ENCODE measurements at places on chromosomes 2 and 18. TPM values are rescaled to one million over a fixed set of nuclear protein-coding genes. Genes with fewer than 3 reads are reported as not detected.

DNA sequence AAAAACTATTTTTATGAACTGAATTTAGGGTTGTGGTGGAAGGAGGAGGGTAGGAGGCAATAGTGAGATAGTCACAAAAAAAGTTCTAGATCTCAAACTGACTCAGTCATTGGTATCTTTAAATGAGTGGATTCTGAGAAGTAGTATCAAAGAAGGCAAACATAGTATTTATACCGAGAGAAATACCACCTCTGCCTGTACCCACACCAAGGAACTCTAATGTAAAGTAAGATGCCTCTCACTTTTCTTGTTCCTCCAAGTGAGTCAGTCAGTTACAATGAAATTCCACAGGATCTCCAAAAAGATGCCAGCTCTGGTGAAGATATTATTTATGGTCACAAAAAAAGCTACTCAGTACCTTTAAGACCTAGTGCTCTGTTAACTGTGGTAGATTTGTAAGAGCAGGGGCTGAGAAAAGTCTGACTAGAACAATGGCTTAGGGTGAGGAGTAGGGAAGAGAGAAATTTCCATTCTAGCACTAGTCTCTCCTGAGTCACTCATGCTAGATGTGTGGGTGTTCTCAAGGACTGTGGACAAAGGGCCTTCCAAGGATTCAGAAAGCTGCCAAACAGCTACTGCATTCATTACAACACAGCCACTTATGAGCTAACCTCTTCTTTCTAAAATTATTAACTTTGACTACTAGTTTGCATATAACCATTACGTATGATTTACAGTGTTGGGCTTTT is 36.3 kb downstream of the YWHAQ start:
- H3K27ac ChIP-seq = peak overlapping the region; percentile 93

ATP8B1 gene
- not detected for total RNA-seq

GRCh38 chr2:202064881-202065230 is 8.2 kb upstream of the KIAA2012 start:
- H3K27ac ChIP-seq = no peak overlapping the region
- H3K4me3 ChIP-seq = no peak overlapping the region
- peaks cover 6% of the 10 kb centered on the region for H3K27me3 ChIP-seq
- no peaks in the 10 kb centered on the region for H3K36me3 ChIP-seq

OTX1 gene
- not detected for total RNA-seq

SPTBN1 gene
- total RNA-seq = 67.9 TPM

POTEJ gene
- not detected for total RNA-seq

DYNC1I2 gene
- 69.5 TPM for total RNA-seq

DNA sequence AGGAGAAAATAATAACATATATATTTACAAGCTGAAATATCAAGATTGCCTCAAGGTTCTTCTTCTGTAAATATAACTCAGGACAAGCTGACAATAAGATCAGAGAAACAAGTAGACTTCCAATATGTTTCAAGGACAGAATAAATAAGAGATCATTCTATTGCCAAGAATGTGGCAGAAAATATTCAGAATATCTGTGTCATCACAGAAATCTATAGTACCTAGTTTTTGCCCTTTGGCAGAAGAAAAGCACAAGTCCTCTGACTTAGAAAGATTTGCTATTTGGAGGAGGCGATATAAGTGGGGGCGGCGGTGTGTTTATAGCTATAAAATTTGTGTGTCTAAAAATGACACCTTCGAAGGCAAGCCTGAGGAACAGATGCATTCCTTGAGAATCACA is 34.3 kb downstream of the ARHGAP15 start:
- no peaks in the 10 kb centered on the region for H3K27me3 ChIP-seq
- H3K36me3 ChIP-seq = peaks cover 58% of the 10 kb centered on the region
- H3K27ac ChIP-seq = no peak overlapping the region
- DNase-seq = no peak
- H3K4me3 ChIP-seq = no peak overlapping the region
- H3K4me1 ChIP-seq = peaks cover 46% of the 10 kb centered on the region

TMEM17 gene
- not detected for total RNA-seq

SIGLEC15 gene
- not detected for total RNA-seq

- peaks cover 21% of the 10 kb centered on the region for H3K27me3 ChIP-seq
- no peak overlapping the region for H3K4me3 ChIP-seq
- no peaks in the 10 kb centered on the region for H3K36me3 ChIP-seq
- H3K27ac ChIP-seq = no peak overlapping the region
These were observed 28.7 kb upstream of the SLC16A14 start for GRCh38 chr2:230097424-230097823.

DNA sequence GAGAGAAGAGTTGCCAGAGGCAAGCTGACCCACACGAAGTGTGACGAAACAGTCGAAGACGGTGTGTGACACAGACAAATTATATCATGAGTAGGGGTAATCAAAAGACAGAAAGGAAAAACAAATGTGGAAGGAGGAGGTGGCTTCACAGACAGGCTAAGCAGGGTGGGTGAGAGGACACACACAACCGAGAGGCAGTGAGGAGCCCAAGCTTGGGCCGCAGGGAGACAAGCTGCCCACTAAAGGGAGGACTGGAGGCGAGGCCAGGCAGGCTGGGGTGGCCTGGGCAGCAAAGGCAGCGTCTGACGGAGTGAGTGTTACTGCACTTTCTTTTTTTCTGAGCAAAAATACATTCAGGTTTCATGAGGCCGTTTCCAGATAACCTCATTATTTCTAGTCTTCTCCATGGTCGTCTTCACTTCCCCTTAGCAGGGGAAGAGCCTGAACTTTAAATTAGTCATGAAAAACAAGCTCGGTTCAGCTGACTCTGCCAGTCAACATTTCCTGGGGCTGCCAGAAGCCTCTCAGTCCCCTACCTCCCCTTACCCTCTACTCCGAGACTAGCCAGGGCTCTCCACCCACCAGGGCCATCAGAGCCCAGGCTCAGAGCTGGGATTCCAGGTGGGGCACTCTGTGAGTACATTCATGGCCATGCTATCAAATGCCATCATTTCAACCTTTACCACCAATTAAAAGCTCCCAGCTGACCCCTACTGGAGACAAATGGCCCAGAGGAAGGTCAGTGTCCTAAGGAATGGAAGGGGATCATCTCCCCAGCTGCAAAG is 13.8 kb upstream of the ZFP36L2 start:
- peaks cover 6% of the 10 kb centered on the region for H3K4me1 ChIP-seq
- no peak overlapping the region for H3K4me3 ChIP-seq
- H3K27me3 ChIP-seq = no peaks in the 10 kb centered on the region
- DNase-seq = no peak
- no peaks in the 10 kb centered on the region for H3K36me3 ChIP-seq

GRCh38 chr2:110897966-110898365 is 165.6 kb downstream of the ACOXL start:
- H3K27me3 ChIP-seq = peaks cover 52% of the 10 kb centered on the region
- H3K27ac ChIP-seq = no peak overlapping the region
- H3K4me1 ChIP-seq = no peaks in the 10 kb centered on the region

LAMA3 gene
- 0.05 TPM for total RNA-seq

GRCh38 chr2:170113168-170113894 is 64.6 kb upstream of the MYO3B start:
- H3K27ac ChIP-seq = no peak overlapping the region
- no peak for DNase-seq
- no peaks in the 10 kb centered on the region for H3K4me1 ChIP-seq
- no peaks in the 10 kb centered on the region for H3K36me3 ChIP-seq

TBR1 gene
- total RNA-seq = not detected

C2orf72 gene
- 0.96 TPM for total RNA-seq

DNA sequence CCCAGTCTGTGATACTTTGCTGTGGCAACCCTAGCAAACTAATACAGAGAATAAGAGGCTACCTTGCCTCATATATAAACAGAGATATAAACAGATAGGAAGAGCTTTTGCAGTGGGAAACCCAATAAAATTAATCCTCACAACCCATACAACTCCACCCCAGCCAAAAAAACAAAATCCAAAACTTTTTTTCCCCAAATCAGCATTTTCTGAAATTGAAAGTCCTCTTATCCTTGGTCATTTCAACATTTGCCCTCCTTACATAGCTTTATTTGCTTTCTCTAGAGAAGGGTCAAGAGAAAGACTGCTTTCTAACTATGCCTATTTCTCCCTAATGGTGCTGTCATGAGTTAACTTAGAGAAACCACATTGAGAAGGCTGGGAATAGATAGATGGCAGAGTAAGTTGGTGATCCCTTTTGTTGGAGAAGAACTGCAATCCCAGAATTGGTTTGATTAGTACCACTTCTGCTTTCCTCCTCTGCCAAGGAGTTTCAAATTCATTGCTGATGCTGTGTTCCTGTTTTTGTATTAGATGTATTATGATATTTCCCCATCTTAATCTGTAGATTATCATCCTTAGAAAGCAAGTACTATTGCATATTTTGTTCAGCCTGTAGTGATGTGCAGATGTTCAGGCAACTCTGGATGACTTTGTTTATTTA is 76.5 kb upstream of the B3GNT2 start:
- H3K36me3 ChIP-seq = no peaks in the 10 kb centered on the region
- H3K4me3 ChIP-seq = no peak overlapping the region
- no peak for DNase-seq
- H3K27me3 ChIP-seq = no peaks in the 10 kb centered on the region
- no peak overlapping the region for H3K27ac ChIP-seq

CRYGD gene
- total RNA-seq = not detected

DNA sequence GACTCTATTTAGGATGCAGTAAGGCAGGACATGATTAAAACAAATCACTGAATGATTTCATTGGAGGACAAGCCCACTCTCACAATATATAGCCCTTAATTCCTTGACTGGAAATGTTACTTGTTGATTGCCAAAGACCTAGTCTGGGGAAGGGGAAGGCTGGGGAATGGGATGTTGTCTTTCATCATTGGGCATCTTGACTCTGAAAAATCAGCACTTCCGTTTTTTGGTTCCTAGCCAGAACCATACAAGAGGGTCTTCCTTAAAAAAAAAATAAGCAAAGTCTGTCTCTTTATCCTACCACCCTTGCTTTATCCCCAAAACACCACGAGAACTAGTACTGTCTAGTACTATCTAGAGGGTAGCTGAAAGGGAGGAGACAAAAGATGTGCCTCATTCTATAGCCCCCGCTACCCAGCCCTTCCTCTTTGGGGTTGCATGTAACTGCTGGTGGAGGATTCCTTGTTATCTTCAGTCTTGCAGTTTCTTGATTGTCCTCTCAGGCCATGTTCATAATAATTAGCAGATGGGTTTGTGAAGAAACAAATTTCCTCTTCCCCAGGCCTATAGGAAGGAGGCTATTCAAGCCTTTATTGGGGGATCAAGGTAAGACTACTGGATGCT is 55.8 kb downstream of the NEMP2 start:
- no peak overlapping the region for H3K4me3 ChIP-seq
- no peak overlapping the region for H3K27ac ChIP-seq
- no peak for DNase-seq
- no peaks in the 10 kb centered on the region for H3K27me3 ChIP-seq
- H3K36me3 ChIP-seq = peaks cover 24% of the 10 kb centered on the region

FBXO41 gene
- 25.3 TPM for total RNA-seq

DNA sequence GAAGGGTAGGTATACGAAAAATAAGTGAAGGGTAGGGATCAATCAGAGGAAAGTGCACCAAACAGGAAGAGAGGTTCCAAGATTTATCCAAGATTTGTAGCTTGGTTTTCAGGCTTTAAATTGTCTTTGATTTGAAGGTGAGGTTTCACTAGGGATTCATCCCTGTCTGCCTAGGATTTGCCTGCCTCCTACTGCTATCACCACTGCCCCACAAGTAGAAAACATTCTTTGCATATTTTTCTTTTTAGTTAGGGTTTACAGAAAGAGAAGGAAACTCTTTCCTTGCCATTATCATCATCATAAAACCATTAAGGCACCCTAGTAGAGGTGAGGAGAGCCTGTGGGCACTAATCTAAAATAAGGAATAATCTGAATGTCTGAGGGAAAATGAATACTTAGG is 45.8 kb upstream of the TANC1 start:
- H3K4me3 ChIP-seq = no peak overlapping the region
- H3K27ac ChIP-seq = no peak overlapping the region
- DNase-seq = no peak
- H3K36me3 ChIP-seq = no peaks in the 10 kb centered on the region

DNA sequence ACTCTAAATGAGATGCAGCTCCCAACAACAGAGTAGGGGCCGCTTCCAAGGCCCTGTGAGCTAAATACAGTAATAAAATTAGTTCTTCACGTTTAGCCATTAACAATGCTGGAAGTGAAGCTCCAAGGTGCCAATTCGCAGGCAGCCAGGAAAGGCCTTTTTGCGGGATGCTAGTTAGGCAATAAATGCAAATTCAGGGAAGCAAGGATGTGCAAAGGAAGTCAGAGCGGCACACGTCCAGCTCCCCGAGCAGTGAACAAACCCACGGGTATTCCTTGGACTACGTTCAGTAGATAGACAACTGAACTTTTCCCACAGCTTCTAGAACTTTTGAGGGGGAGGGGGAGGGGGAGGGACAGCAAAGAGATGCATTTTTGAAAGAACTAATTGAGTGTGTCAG is 6.9 kb downstream of the ZNF516 start:
- H3K4me1 ChIP-seq = peaks cover 17% of the 10 kb centered on the region
- no peak for DNase-seq
- no peaks in the 10 kb centered on the region for H3K36me3 ChIP-seq
- peaks cover 63% of the 10 kb centered on the region for H3K27me3 ChIP-seq

ERICH2 gene
- not detected for total RNA-seq

CYP26B1 gene
- not detected for total RNA-seq

GRCh38 chr2:219199470-219200211 is 6.9 kb upstream of the ZFAND2B start:
- H3K36me3 ChIP-seq = peaks cover 3% of the 10 kb centered on the region
- H3K4me1 ChIP-seq = peaks cover 3% of the 10 kb centered on the region
- H3K4me3 ChIP-seq = no peak overlapping the region
- no peak overlapping the region for H3K27ac ChIP-seq

GRCh38 chr2:208369091-208369490 is 37.5 kb upstream of the PTH2R start:
- peaks cover 5% of the 10 kb centered on the region for H3K36me3 ChIP-seq
- peaks cover 3% of the 10 kb centered on the region for H3K4me1 ChIP-seq
- no peak overlapping the region for H3K27ac ChIP-seq
- no peak for DNase-seq

DNA sequence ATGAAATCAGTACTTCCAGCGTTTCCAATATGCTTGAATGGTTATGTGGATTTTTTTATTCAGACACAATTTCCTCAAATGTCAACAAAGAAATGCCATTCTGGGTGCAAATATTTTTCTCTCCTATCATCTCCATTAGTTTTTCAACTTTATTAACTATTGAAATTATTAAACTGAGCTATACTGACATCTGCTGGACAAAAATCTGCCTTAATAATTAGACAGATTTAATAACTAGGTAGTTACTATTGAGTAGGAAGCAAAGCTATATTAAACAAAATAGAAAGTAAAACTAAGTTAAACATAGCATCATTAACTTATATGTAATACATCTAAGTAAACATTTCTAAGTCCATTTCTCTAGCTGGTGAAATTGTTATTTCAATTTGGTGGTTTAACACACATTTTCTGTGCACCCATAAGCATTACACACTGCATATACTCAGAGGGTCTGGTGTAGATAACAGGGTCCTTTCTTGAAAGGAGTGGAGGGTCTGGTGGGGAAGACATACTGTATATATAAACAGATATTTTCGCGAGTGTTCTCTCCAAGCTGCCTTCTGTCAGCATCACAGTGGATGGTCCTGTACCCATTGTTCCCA is 77.0 kb downstream of the LANCL1 start:
- H3K4me3 ChIP-seq = no peak overlapping the region
- no peak for DNase-seq
- no peaks in the 10 kb centered on the region for H3K27me3 ChIP-seq
- H3K36me3 ChIP-seq = no peaks in the 10 kb centered on the region
- H3K27ac ChIP-seq = no peak overlapping the region

All from activated T-helper 2 cell treated with anti-CD3 and anti-CD28 coated beads, Interferon-gamma antibody, Interleukin-2, Interleukin-4, amounts not matched to agents 10 μg/mL and 5 μg/mL and 100 μg/mL, durations not matched to agents 14 hours and 24 hours and 36 hours (primary cell).